ENCODE measurements at places on chromosomes 11 and 22.

DNA sequence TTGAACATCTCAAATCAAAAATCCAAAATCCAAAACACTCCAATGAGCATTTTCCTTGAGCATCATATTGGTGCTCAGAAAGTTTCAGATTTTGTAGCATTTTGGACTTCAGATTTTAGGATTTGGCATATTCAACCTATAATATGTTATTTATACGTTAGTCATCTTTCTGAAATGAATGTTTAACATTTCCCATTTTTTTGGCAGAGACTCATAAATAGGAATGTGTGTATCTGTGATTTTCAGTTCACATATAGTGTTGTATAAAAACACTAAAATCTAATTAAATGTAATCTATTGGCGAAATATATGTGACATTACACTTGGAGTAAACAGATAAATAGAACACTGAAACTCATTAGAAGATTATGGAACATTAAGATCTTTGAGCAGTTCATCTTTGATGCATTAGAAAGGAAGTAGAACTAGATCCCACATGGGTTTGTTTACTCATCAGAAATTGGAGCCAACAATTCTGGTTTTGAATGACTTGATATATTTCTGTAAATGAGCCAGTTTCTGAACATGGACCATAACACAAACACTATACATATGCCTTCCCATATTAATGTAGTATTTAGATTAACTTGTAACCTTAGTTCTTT, 153.1 kb downstream of the UVRAG start:
- DNase-seq: no peak

DNA sequence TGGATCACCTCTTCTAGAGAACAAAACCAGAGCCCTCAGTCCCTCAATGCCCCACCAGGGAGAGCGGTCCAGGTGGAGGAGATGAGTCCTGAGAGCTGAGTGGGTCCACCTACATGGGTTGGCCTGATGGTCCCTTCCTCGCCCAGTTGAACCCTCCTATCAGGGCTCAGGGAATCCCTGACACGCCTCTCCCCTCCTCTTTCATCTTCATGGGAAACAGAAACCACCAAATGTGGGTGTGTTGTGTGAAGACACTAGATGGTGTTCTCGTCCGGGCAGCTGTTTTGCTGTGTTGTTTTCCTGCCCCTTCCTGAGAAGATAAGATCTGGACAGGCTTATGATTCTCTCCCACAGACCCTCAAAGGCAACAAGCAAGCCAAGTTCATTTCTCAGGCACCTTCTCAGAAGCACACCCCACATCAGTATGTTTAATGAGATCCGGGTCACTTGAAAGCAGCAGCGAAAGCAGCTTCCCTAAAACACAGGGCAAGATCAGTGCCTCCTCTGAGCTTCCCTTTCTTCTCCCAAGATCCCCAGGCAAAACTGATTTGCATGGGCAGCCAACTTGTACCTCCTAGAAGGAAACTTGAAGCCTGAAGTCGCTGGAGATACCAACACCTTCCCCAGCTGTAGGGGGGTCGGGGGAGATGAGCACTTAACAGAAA, 35.3 kb upstream of the POU2AF1 start:
- no peak for DNase-seq

GRCh38 chr11:122204206-122204605, 88.2 kb upstream of the BLID start:
- DNase-seq: no peak

DNA sequence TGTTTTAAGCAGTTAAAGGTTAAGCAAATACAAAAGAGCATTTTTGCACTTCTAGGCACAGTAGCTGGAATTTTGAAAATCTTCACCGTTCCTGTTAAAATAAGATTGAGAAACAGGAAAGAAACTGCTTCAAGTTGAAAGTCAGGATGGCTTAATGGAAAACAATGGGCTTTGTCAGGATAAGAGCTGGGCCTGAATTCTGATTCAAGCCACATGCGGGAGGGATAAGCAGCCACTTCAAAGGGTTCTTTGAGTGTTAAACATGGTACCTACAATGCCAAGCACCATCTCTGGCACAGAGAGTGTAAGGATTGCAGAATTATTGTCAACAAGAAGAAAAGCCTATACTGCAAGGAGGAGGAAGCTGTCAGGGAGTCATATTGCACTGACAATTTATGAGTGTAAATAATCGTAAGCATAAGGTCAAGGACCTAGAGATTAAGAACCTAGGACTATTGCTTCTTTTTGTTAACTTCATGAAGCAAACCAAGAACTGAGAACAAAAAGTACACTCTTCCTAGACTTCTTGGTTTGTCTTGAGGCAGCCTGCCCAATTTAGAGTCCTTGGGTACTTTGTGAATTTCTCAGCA, 32.5 kb downstream of the MPPED2 start:
- DNase-seq: no peak

DNA sequence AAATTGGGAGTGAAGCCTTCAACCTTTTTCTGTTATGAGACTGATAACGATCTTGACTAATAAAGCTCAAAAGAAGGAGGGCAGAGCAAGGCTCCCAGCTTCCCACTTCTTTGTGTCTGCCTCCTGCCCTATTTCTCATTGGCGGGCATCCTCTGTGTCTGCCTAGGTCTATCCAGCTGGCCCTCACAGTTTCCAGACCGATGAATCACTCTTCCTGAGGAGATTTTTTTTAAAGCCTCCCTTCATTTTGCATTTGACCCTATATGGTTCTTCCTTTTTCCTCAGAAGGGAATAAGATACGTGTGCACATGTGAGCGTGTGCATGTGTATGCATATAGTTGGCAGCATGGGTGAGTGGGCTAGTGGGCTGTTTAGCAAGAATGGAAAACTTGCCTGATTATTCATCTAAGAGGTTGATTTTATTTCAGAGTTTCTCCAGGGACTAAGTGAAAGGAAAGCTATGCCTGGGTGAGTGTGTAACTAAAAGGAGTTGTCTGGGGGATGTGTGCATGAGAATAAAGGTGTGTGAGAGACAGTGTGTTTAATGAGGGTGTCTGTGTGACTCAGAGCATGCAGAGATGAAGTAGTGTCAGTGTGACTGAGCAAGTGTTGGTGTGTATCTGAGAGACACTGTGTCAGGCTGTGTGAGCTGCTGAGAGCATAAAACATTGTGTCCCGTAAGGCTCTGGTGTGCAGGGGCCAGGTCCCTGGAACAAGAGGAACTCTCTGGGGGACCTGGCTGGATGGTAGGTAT, 12.2 kb downstream of the PHLDB1 start:
- no peak for DNase-seq

DNA sequence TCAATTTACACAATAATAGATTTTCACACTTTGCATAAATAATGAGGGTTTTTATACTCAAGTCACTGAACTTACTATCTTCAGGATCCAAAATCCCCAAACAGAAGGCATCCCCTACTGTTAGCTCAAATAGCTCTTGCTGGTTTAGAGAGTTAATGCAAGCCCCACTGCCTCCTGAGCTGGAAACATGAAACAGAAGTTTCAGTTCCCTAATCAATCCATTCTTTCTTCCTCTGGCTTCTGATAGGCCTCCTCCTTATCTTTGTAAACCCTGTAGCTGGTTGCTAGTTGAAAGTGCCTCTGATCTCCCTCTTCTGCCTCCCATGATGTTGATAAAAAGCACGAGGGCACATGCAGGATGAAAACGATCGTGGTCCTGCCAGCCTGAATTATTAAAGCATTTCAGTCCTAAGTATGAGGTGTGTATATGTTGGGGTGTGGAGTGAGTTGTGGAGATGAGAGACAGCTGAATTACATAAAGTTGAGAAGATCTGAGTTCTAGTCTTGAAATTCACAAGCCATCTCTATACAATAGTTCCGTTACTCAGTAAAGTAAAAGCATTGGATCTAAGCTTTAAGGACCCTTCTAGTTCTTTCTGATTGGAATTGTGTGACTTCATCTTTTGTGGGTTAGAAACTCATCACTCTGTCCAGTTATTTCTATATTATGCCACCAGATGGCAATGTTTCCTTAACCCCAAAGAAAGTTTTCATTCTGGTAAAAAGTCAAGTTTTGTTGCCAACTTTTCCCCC, 35.0 kb upstream of the EHF start:
- DNase-seq: peak; percentile 58

- DNase-seq: peak; percentile 10
These were observed 36.8 kb downstream of the MYH9 start for GRCh38 chr22:36350751-36351594.

- no peak for DNase-seq
These were observed 13.7 kb downstream of the AMOTL1 start for GRCh38 chr11:94781837-94782236.

- DNase-seq: no peak
These were observed 495 bp upstream of the IFITM1 start for GRCh38 chr11:313304-313786.

GRCh38 chr11:38718049-38718448, 2120.0 kb upstream of the RAG2 start:
- DNase-seq: no peak

DNA sequence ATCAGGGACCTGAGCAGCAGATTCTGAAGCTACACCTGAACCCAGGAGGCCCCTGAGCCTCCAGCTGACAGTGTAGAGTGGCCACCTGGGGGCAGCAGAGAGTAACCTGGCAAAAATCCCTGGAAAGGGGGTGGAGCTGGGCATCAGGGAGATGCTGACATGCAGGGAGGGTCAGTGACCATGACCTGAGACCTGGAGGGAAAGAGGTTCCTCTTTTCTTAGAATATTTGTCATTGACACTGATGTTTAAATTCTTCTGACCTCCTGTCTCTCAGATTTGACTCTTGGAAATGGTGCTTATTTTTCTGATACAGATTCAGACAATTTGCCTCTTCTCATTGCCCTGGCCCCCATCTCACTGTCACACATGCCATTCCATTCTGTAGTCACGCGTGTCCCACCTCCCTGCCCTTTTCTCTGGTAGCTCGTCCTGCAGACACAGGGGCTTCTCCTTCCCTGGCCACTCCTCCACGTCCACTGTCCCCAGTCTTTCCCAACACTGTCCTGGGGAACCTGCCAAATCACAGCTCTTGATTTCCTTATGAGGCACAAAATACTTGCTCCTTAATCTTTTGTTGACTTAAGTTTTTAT, 117.2 kb upstream of the IGLL5 start:
- peak; percentile 13 for DNase-seq
